ENCODE measurements at places on chromosomes 16 and 17. TPM values are rescaled to one million over a fixed set of nuclear protein-coding genes. Genes with fewer than 3 reads are reported as not detected.
A peak's percentile ranks its signal among the peaks of the same experiment; 100 is the strongest.

- peak; percentile 83 for DNase-seq
- peak overlapping the region; percentile 43 for H3K4me3 ChIP-seq
- no peaks in the 10 kb centered on the region for H3K27me3 ChIP-seq
- H3K4me1 ChIP-seq: peaks cover 85% of the 10 kb centered on the region
- peak overlapping the region; percentile 92 for H3K27ac ChIP-seq
Measured at GRCh38 chr16:11051879-11052808, 107.8 kb downstream of the CLEC16A start.

- H3K27me3 ChIP-seq: peaks cover 7% of the 10 kb centered on the region
- H3K4me1 ChIP-seq: no peaks in the 10 kb centered on the region
- H3K27ac ChIP-seq: no peak overlapping the region
- H3K36me3 ChIP-seq: no peaks in the 10 kb centered on the region
- no peak overlapping the region for H3K4me3 ChIP-seq
- no peak for DNase-seq
Measured at GRCh38 chr17:1322014-1322428, 42.6 kb downstream of the TRARG1 start.

GRCh38 chr17:17042851-17043460 lies 699 bp downstream of the MPRIP start:
- H3K27me3 ChIP-seq: no peaks in the 10 kb centered on the region
- peak overlapping the region; percentile 88 for H3K4me3 ChIP-seq
- peaks cover 4% of the 10 kb centered on the region for H3K36me3 ChIP-seq
- H3K4me1 ChIP-seq: peaks cover 40% of the 10 kb centered on the region
- no peak for DNase-seq
- peak overlapping the region; percentile 39 for H3K27ac ChIP-seq

GRCh38 chr17:76689859-76690258 lies 20.9 kb downstream of the MXRA7 start:
- DNase-seq: no peak
- no peak overlapping the region for H3K4me3 ChIP-seq
- H3K36me3 ChIP-seq: no peaks in the 10 kb centered on the region
- no peaks in the 10 kb centered on the region for H3K4me1 ChIP-seq
- H3K27me3 ChIP-seq: peaks cover 4% of the 10 kb centered on the region

DNA sequence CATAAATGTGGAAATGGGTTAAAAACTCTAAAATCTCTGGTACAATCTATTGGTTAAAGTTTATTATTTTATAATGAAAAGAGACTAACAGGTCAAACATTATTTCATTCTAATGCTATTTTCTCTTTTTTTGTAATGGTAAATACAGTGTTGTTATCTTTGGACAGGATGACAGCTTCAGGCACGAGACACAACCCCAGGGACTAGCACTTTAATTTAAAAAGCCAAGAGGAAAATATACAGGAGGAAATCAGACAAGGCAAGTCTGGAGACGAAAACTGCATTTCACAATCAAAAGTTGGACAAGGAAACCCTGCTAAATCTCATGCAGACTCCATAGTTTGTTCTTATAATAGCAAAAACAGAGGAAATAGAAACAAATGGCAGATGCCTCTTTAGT lies 589.1 kb upstream of the CDH8 start:
- no peaks in the 10 kb centered on the region for H3K27me3 ChIP-seq
- no peaks in the 10 kb centered on the region for H3K4me1 ChIP-seq
- DNase-seq: no peak
- H3K27ac ChIP-seq: no peak overlapping the region
- H3K36me3 ChIP-seq: no peaks in the 10 kb centered on the region
- H3K4me3 ChIP-seq: no peak overlapping the region

DNA sequence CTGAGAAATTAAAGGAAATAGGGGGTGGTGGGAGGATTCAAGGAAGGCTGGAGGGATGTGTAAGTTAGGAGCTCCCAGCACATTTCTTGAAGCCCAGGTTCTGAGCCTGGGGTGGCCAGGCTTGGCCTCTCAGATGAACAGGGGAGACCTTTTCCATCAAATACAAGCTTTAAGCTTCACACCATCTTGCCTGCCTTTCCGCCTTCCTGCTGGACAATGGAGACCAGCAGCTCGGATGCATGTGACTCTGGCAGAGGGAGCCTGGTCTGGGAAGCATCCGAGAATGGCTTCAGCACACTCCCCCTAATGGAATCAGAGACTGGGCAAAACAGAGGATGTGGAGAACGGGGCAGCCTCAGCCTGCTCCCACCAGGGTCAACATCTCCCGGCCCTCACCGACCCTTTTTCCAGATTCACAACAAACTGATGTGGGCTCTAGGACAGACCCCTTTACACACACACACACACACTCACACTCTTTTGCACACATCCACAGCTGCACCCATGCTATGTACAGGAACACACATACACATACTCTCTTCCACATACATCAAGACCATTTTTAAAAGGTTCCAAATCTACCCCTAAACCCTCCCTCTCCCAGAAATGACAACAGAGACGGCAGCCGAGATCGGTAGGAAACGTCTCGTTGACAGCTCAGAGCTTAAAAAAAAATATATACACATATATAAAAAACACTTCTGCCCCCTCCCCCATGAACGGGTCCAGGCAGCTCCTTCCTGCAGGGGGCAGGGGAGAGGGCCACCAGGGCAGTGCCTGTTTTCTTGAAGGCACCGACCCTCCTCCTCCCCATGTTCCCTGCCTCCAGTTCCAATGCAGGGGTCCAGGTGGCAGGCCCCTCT lies 6.5 kb upstream of the ATXN7L3 start:
- H3K4me3 ChIP-seq: no peak overlapping the region
- H3K36me3 ChIP-seq: peaks cover 48% of the 10 kb centered on the region
- no peak overlapping the region for H3K27ac ChIP-seq
- DNase-seq: no peak
- no peaks in the 10 kb centered on the region for H3K27me3 ChIP-seq

- H3K27me3 ChIP-seq: no peaks in the 10 kb centered on the region
- no peak overlapping the region for H3K27ac ChIP-seq
- no peak overlapping the region for H3K4me3 ChIP-seq
- peaks cover 68% of the 10 kb centered on the region for H3K4me1 ChIP-seq
- DNase-seq: peak; percentile 33
Measured at GRCh38 chr16:11356573-11357331, 11.5 kb downstream of the RMI2 start.

DNA sequence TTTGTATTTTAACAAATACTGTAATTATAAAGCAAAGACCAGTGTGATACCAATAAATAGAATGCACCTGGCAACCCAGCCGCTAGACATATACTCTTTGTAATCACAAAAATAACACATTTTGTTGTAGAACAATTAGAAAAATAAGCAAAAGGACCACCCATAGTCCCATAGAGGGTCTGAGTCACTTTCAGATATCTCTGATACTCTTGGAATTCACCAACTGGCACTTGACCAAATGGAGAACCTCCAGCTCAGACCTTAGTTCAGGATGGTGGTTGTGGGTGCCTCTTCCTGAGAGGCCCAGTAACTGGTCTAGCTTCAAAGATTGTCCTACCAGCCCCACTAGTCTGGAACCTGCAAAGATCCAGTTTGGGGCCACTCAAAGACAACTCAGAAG lies 789 bp upstream of the TERF2 start:
- DNase-seq: no peak
- H3K27ac ChIP-seq: no peak overlapping the region
- H3K36me3 ChIP-seq: peaks cover 33% of the 10 kb centered on the region
- H3K27me3 ChIP-seq: no peaks in the 10 kb centered on the region

DNA sequence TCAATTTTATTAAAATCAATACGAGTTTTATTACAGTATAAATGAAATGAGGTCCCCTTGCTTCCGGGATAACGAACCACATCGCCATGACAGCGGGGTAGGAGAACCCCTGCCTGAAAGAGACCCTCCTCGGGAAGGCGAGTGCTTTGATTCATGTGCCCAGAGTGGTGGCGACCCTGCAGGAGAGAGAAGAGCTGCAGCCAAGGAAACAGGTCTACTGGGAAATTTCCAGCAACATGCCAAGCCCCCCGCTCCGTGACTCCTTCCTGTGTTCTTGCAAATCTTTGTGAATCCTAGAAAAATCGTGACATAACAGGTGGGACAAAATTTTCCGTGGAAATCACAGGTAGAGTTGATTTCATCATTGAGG lies 162.5 kb downstream of the WSCD1 start:
- H3K36me3 ChIP-seq: no peaks in the 10 kb centered on the region
- H3K27ac ChIP-seq: no peak overlapping the region
- H3K4me3 ChIP-seq: no peak overlapping the region
- DNase-seq: no peak

DNA sequence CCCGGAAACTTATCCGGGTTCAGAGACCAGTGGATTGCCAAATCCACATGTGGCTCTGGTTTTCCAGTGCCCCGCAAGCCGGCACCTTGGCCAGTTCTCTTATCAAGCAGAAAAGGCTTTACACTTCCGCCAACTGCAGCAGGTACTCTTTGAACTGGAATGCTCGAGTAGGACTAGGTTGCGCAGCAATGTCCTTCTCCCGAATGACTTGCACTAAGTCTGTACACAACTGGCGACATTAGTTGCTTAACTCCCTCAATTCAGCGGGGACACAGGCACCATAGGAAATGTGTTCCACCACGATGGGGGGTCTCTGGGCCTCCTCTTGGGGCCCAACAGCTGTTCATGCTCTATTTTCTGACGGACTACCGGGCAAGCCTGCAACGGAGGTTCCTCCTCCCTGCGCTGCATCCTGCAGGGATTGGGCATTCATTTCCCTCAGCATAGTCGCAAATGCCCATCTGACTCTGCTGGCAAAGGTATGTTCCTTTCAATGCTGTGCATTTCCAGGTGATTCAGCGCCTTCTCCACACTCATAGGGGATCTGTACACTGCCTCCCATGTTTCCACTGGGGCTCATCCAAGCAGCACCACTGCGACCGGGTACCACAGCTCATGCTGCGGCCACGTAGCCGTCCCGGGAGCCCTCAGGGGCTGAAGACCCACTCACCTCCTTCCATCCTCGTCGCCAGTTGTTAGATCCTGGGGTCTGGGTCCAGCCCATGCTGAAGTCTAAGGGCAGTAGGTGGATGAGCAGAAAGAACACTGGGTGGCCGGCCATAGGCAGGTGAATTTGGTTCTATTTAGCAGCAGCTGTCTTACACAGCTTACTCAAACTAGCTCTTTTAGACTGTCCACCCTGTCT lies 34.2 kb upstream of the APPBP2 start:
- peaks cover 2% of the 10 kb centered on the region for H3K27me3 ChIP-seq
- H3K36me3 ChIP-seq: no peaks in the 10 kb centered on the region
- H3K4me3 ChIP-seq: no peak overlapping the region
- H3K4me1 ChIP-seq: no peaks in the 10 kb centered on the region

DNA sequence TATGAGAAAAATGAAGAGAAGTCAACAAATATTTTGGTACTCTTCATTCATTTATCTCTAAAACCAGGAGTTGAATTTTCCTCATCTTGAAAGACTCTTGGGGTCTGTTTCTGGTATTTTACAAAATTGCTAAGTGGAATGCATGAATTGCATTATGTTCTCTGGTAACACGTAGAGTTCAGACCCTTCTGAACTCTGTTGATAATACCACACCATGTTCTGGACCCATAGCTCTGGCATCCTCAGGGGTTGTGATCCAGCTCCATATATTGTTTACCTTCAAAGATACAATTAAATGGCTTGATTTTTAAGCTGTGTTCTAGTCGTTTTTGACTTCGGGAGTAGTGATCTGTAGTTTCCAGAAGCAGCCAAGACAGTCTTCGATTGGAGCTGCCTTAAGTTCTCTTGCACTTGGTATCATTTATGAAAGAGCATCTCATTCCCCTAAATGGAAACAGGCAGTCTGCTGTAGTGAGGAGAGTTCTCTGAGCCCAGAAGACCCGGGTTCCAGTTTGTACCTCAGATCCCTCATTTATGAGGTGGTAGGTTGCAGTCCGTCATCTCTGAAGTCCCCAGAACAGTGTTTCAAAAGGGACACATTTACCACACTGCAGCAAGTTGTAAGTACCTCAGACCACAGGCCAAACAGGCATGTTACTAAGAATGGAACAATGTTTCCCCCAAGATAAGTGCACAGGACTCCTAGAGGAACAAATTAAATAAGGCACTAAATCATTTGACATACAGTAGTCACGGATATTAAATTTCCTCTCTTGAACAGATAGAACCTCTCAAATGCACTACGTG lies 9.6 kb downstream of the PSMD7 start:
- H3K27ac ChIP-seq: no peak overlapping the region
- DNase-seq: no peak

- no peak overlapping the region for H3K4me3 ChIP-seq
- no peak overlapping the region for H3K27ac ChIP-seq
- H3K27me3 ChIP-seq: no peaks in the 10 kb centered on the region
- H3K4me1 ChIP-seq: peaks cover 2% of the 10 kb centered on the region
- no peak for DNase-seq
Measured at GRCh38 chr16:16096121-16096857, 127.0 kb downstream of the ABCC6 start.

DNA sequence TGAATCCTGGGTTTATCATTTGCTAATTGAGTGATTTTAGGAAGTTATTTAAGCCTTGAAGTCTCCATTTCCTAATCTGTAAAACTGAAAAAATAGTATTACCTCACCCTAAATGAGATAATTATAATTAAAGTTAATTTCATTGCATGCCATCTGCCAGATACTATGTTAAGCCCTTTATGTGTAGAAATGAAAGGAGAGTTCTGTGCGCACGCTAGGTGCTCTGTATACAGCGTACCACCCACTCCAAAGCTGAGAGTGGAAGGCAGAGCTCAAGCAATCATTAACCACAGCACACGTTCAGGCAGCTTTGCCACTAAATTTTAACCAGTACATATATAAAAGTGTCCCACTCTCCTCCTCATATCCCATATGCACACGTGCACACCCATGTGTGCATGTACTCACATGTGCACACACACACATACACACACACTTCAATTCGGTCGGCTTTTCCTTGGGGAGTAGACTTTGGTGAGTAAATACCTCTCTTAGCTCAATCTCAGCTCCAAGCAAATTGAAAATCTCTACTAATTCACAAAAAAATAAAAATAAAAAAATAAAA lies 204.8 kb downstream of the GRIN2A start:
- no peaks in the 10 kb centered on the region for H3K4me1 ChIP-seq
- H3K27ac ChIP-seq: no peak overlapping the region
- H3K4me3 ChIP-seq: no peak overlapping the region
- DNase-seq: no peak
- no peaks in the 10 kb centered on the region for H3K36me3 ChIP-seq
- no peaks in the 10 kb centered on the region for H3K27me3 ChIP-seq

DNA sequence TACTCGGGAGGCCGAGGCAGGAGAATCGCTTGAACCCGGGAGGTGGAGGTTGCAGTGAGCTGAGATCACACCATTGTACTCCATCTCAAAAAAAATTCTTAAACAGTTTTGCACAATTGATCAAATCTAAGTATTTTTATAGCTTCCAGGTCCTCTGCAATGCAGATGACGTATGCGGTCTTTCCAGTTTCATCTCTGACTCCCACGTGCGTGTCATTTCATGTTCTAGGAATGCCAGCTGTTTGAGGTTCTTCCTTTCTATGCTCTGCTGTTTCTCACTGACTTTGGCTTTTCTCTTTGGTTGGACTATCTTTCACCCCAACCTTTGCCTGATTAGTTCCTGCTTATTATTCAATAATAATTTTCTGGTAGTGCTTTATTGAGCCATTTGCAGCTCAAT lies 16.2 kb downstream of the CHP2 start:
- no peak overlapping the region for H3K27ac ChIP-seq
- H3K27me3 ChIP-seq: peaks cover 9% of the 10 kb centered on the region
- no peaks in the 10 kb centered on the region for H3K36me3 ChIP-seq

- H3K27ac ChIP-seq: peak within 1 kb of the TSS; percentile 92
- peak; percentile 77 for DNase-seq
- peaks cover 15% of the 10 kb centered on the region for H3K36me3 ChIP-seq
- peaks cover 47% of the 10 kb centered on the region for H3K4me1 ChIP-seq
- H3K4me3 ChIP-seq: peak within 1 kb of the TSS; percentile 91
Measured at GRCh38 chr16:50266337-50267091, at the start of gene ADCY7. ADCY7 (plus strand) TSS chr16:50266551; CDS start chr16:50288180, 21,629 bp downstream.

- no peak overlapping the region for H3K4me3 ChIP-seq
- H3K36me3 ChIP-seq: no peaks in the 10 kb centered on the region
- peaks cover 10% of the 10 kb centered on the region for H3K4me1 ChIP-seq
Measured at GRCh38 chr16:72858665-72859493, 189.0 kb downstream of the ZFHX3 start.

Gene TP53TG3
- total RNA-seq: not detected

Gene GRAPL
- 5.3 TPM for total RNA-seq

Gene TMC5
- total RNA-seq: not detected

Gene MT1M
- not detected for total RNA-seq

Gene LRRC75A
- total RNA-seq: 2.6 TPM
